ENCODE measurements at places on chromosomes 4 and X.

GRCh38 chr4:92307181-92307580 lies 3.4 kb downstream of the GRID2 start:
- DNase-seq, result no peak

DNA sequence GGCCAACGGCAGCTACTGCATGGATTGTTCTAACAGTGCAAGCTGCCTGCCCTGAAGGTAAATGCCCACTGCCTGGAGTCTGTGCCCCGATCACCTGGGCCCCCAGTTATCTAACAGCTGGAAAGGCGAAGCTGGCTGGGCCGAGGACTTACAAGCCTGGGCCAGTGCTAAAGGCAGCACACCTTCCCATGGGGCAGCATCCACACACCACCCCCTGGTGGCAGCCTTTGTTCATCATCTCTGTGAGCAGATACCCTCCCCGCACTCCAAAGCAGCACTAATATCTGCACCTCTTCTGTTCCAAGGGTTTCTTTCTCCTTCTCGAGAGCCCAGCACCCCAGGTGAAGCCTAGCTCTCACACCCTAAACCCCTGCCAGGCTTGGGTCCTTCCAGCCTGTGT lies 7.6 kb downstream of the SLC2A9 start:
- DNase-seq, result no peak

DNA sequence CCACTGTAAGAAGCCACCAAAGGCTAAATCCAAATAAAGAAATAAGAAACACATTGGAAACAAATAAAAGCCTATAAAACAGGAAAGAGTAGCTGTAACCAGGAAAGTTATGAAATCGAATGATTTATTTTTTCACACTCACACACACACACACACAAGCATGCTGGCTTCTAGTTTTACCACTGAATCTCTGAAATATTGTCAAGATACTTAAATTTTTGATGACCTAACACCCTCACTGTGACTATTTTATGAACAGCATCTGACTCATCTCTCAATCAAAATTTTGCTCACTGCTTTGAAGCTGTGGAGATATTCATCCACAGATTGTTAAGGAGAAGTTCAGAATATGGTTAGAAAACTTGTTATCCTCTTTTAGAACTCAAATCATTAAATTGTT lies 13.9 kb upstream of the GABRB1 start:
- no peak for DNase-seq

DNA sequence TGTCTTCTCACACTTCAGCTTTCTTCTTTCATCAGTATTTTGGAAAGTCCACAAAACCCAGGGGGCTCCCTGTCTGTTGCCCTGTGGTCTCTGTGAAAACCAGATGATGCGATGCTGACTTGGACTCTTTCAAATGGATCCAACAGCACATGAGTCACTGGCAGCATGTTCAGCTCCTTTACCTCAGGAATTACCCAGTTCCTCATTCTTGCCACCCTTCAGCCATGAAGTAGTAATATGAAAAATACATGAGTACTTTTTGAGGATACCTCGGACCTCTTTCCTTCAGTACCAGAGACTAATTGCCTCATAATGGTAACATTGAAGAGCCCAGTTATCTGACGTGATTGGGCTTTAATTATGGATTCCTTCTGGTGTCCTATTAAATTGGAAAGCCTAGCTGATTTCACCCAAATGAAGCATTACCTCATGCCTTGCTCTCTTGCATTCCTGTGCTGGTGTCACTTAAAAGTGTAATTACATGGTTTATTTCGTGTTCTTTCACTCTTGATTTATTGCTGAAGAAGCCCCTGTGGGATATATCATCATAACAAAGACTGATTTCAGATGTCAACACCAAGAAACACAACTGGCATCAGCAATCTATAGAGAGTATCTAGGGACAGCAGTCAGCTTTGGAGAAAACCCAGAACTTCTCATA lies 63.4 kb downstream of the NFKB1 start:
- DNase-seq, result no peak

- DNase-seq, result no peak
Measured at GRCh38 chr4:119521268-119521667, 107.3 kb downstream of the PDE5A start.

- no peak for DNase-seq
Measured at GRCh38 chrX:97320305-97320704, 436.6 kb downstream of the RPA4 start.

GRCh38 chr4:24470666-24471485 lies 113.5 kb downstream of the DHX15 start:
- DNase-seq, result peak; percentile 33

GRCh38 chr4:82842593-82842992 lies 44.0 kb upstream of the SCD5 start:
- peak; percentile 3 for DNase-seq

DNA sequence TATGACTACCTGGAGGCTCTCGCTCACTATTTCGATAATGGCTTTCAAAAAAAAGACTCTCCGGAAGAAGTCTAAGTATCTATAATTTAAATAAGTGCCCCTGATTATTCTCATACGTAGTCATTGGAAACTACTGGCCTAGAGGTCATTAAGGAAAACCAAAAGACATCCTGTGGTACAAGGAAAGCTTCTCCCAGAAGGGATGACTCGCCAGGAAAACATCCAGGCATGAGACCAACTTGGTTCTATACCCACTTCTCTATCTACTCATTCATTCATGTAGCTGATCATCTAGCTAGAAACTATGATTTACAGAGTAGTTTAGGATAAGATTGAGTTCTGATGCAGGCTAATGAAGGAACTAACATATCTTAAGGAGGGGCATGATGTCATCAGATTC lies 37.7 kb downstream of the SOX3 start:
- DNase-seq, result no peak

DNA sequence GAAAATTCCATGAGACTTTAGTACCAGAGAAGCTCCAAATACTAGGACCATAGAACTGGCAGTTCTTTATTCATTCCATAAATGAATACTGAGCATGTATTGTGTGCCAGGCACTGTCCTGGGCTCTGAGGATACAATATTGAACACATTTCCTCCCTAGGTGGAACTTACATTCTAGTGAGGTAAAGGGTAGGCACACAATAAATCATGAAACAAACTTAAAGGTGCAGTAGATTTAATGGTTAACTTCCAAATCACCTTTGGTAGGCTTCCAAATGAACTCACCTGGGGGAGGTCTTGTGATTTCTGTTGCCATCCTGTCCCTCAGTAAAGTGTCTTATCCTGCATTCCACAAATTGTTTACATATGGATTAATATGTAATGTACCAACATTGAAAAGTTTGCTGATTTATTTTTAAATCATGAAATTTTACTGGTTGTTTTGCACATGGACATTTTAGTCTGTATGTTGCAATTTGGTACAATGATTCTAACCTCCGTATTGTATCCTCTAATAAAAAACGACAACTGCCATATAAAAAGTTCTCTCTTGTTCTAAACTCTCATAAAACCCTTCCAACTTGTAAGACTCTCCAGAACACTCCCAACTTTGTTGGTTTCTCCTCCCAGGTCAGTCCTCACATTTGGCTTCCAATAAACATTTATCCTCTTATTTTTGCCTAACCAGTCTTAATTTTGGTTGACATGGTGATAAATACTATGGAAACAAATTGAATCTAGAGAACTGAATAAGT lies 4.5 kb upstream of the MAGEA11 start:
- DNase-seq, result no peak

GRCh38 chr4:121098266-121098665 lies 25.9 kb upstream of the NDNF start:
- no peak for DNase-seq

DNA sequence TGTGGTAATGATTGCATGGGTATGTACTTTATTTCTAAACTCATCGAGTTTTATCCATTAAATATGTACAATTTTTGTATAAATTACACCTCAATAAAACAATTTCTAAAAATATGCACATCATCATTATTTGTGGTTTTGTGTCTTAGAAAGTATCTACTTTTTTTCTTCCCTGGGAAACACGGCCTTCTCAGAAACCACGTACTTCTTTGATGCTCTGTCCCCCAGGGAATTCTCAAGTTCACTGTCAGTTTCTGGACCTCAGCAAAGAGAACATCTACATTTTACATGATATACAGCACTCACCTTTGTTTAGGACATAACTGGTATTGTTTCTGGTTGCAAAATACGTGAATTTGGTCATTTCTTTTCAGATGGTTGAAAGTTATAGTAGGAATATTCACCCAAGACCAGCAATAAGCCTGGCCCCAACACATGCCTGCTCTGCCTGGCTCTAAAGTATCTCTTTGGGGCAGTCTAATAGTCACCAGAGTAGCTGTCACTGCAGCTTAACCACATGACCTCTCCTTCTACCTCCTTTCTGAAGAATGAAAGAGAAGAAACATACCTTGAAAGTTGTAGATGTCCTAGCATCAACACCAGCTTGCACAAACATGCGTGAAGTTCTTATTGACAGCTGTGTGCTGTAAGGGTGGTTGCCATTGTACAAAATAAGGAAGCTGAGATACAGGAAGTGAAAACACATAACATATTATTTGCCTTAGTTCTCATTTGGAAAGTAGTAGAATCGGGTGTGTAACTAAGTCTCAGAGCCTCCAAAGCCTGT lies 48.4 kb upstream of the SPANXN4 start:
- no peak for DNase-seq

- DNase-seq, result no peak
Measured at GRCh38 chr4:184287697-184288255, 70.1 kb upstream of the ENPP6 start.

GRCh38 chr4:98444371-98444770 lies 183.2 kb downstream of the RAP1GDS1 start:
- no peak for DNase-seq

- no peak for DNase-seq
Measured at GRCh38 chr4:83012200-83012686, 1.6 kb upstream of the LIN54 start.

DNA sequence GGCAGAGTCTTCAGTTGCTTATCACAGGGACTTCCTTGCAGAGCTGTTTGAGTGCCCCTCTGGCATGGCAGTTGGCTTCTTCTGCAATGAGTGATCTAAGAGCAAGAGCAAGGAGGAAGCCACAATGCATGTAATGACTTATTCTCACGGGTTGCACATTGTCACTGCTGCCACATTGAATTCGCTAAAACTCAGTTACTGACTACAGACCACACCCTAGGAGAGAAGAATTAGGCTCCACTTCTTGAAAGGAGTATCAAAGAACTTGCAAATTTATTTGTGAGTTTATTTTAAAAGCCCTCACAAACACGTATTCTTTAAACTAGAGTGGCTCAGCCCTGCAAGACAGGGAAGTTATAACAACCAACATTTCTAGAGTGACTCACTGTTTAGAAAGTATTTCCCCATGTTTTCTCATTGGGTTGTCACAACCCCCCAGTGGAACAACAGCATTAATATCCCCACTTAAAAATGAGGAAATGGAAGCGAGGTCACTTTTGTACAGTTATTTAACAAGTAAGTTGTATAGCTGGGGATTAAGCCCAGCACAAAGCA lies 32.4 kb upstream of the RBPJ start:
- no peak for DNase-seq

DNA sequence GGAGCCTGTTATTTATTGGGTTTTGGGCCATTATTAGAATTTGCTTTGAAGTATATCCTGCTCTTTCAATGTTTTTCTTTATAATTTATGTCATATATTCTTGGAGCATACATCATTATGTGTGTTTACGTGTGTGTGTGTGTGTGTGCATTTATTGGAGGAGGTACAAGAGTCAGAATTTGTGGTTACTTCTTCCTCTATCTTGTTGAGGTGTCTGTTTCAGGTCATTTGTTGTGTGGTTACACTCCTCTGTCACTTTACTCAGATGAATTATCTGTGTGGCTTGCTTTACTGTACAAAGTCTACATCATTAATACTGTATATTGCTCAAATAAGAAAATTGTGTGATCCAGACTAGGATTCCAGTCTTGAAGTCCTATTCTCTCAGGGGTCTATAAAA lies 1957.4 kb upstream of the TENM3 start:
- DNase-seq, result no peak

GRCh38 chr4:108651014-108651791 lies 804 bp downstream of the OSTC start:
- no peak for DNase-seq

DNA sequence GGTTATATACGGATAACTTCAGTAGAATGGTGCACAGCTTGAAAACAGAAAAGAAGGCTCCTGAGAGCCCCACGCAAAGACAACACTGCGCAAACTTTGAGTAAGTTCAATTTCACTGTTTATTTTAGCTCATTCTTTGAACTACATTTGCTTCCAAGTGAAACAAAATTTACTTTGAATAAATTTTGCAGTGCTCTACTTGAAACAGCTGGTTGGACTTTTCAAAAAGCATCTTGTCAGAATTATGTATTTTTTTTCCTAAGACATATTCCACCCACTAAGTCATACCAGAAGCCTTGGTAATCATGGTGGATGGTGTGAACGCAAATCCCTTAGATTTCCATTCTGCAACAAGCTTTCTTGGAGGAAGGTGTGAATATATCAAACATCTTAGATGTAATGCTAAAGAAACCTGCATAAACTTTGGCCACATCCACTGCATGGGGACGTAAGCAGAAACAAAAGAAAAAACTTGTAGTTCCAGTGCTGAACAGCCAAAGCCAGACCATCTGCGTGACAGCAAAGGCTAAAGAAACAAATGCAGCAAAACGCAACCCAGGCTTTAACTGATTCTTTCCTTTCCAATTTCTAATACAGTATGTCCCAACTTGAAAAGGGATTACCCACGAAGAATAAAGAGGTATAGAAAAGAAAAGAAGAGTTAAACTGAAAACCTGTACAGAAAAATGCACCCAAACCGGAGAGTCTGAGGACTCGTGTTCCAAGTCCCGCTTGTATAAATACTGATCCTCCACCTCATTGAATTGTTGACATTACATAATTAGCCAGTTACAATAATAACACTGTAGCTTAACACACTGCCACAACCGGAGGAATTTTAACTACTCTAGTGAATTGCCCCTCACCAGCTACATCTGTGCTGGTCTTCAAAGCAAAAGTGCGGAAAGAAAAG lies 90.9 kb downstream of the SH3RF1 start:
- DNase-seq, result no peak

DNA sequence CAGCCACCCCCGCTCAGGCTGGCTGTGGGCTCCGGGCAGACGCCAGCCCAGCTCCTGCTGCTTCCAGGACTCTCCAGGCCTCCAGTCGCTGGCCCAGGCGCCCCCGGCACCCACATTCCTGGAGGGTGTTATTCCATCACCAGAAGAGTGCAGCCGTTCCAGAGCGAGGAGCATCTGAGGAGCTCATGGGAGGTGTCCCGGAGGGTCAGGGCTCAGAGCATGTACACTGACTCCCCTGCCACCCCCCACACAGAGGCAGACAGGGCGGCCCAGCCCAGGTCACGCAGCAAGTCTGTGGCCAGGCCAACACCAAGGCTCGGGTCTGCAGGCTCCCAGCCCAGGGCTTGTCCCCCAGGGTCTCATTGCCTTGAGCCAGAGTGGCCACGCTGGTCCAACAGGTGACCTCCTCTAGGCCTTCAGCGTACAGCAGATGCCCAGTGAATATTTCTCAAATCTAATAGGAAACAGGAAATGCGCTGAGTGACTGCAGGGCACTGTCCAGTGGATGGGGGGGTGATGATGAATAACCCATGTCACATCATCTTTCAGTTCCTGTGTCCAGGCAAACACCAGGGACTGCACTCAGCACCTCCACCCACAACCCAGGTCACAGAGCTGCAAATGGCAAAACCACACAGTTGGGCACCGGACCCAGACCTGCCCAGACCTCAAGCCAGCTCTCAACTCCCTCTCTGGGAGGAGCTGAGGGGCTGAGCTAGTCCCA lies 37.2 kb downstream of the ABLIM2 start:
- DNase-seq, result peak; percentile 18
